ENCODE measurements at places on chromosomes 13 and 19.

- DNase-seq: no peak
These were observed 1.3 kb upstream of the RSPH6A start for GRCh38 chr19:45816236-45817009.

GRCh38 chr13:102472650-102473049 is 70.8 kb upstream of the FGF14 start:
- no peak for DNase-seq

GRCh38 chr13:36163286-36163685 is 32.1 kb upstream of the DCLK1 start:
- DNase-seq: no peak

- no peak for DNase-seq
These were observed 30.7 kb upstream of the RFXAP start for GRCh38 chr13:36788276-36788675.

- no peak for DNase-seq
These were observed 5.0 kb downstream of the LILRB2 start for GRCh38 chr19:54275951-54276350.

DNA sequence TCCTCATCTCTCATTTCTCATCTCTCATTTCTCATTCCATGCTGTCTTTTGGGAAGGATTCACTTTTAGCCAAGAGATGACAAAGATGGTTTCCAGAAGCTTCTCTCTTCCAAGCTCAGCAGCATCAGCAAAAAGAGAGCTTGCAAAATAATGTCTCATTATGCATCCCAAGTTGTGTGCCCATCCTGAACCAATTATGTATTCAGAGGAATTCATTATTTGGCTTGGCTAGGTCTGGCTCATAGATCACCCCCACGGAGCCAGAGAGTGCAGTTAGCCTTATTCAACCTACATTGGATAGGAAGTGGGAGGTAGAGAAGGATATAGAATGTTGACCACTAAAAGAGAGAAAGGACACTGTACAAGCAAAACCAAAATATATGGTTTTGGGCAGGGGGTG is 5.4 kb upstream of the OLFM2 start:
- no peak for DNase-seq

DNA sequence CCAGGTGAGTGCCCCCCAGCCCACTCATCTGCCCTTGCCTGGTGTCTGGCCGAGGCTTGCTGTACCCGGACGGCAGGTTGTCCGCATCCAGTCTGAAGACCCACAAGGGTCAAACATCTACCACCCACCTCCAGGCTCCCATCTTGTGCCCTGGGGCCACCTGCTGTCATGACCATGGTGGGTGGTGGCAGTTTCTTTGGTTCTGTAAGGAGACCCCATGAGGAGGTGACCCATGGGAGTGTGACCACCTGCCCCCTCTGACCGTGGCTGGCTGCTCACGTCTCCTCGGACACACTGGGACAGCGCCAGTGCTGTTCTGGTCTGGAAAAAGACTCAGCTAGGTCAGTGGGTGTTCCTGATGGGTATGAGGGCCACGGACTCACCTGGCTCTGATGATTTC is 93.9 kb downstream of the TEX29 start:
- DNase-seq: no peak

DNA sequence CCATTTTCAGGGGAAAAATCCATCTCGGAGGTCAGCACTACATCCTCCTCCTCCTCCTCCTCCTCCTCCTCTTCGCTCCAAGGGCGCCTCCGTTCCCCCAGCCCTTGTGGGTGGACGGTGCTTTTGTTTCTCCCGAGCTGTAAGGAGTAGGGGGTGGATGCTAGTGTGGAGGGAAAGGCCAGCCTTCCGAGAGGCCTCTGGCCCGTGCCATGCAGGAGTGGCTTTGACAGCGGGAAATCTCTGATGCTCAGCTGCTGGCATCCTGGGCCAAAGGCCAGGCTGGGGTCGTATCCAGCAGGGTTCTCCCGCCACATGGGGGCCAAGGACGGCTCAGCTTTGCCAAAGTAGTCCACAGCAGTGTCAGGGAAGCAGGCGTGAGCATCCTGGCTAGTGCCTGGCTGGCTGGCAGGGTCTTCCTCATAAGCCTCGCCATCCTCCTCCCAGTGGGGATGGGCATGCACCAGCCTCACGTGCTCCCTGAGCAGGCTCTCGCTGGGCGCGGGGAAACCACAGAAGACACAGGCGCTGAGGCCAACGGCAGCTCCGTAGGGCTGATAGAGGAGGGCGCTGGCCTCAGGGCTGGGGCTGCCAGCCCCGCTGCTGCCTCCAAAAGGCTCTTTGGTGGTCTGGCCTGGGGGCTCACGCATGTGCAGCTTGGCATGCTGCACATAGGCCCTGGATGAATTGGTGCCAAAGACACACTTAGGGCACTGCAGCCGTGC is 10.5 kb downstream of the WIZ start:
- no peak for DNase-seq

DNA sequence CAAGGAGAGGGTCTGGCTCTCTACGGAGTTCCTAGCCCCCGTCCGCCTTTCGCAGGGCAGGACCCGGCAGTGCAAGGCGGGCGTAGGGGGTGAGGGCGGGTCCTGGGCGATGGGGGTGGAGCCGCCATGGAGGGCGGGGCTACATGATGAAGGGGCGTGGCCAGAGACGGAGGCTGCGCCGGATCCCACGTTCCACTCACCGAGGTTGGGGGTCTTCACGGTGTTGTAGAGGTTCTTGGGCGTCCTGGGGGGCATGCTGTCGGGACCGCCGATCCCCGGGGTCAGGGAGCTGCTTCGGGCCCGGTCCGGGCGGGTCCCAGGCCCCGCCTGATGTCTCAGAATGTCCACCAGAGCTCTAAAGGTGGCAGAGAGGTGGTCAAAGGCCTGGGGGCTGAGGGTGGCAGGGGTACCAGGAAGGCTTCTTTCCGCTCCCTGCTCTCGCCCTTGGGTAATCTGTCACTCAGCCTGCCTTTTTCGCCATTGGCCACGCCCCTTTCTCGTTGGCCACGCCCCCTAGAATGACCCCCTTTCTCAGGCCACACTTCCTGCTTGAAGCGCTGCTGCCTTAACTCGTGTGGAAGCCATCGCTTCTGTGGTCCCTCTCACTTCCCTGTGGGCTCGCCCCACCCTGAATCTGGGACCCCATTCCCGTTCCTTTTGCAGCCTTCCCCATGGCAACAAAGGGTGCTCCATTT is 2.5 kb downstream of the SHISA7 start:
- DNase-seq: no peak

- no peak for DNase-seq
These were observed 289.2 kb downstream of the FGF9 start for GRCh38 chr13:21960108-21960507.

DNA sequence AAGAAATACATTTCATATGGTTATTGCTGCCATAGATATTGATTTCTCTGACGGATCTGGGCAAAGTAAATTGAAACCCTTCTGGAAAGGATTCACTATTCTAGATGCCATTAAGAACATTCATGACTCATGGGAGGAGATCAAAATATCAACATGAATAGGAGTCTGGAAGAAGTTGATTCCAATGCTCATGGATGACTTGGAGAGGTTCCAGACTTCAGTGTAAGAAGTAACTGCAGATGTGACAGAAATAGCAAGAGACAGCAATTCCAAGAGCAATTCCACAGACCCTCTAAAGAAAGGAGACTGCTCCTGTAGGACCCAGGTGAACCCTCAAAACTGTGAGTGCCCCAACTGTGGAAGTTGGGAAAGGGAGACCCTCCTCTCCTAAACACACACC is 30.9 kb upstream of the KCTD12 start:
- DNase-seq: no peak

GRCh38 chr13:87666831-87667230 is 4.3 kb upstream of the SLITRK5 start:
- DNase-seq: no peak

DNA sequence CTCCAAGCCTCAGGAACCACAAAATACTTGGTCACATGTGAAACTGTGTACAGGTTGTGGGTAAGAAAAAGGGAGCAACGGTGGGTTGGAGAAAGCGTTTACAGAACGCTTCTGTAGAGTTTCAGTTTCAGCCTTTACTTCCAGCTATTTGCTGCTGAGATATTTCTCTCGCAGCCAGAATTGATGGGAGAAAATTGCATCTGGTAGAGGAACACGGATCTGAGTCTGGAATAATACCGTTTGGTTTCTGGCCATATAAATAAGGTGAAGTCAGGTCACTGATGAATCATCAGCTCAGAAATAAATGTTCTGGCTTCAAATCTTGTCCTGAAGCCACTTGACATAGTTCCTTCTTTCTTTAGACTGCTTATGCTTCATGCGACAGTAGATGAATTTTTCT is 20.3 kb upstream of the RFC3 start:
- no peak for DNase-seq

- no peak for DNase-seq
These were observed 322.7 kb downstream of the SUCLA2 start for GRCh38 chr13:47678201-47678968.

- DNase-seq: no peak
These were observed 46.8 kb upstream of the ZNF726 start for GRCh38 chr19:23867895-23868294.

GRCh38 chr19:8093740-8094139 is 41.2 kb downstream of the CCL25 start:
- no peak for DNase-seq

DNA sequence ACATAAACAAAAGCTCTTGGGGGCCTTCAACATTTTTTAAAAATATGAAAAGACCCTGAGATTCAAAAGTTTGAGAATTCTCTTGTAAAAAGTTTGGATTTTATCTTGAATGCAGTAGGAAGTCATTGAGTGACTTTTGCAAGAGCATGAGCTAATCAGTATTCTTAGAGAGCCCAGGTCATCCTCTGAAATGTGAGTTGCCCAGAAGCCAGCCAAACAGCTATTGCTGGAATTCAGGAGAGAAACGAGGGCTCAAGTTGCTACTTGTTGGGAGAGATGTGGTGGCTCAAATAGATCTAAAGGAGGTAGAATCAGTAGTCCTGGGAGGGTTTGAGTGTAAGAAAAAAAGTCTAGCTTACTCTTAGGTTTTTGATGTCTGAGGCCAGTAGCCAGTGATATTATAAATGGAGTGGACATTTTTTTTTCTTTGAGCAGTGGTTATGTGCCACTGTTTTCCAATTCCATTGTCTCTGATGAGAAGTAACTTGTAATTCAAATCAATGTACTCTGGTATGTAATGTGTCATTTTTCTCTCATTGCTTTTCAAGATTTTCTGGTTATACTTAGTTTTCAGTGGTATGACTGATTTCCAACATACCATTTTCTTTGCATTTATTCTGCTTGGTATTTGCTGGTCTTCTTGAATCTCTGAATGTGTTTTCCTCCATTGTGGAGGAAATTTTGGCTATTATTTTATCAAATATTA is 30.7 kb downstream of the LMO7 start:
- DNase-seq: no peak

GRCh38 chr13:40028446-40028845 is 373.0 kb downstream of the COG6 start:
- no peak for DNase-seq

- no peak for DNase-seq
These were observed 1215.7 kb upstream of the SLC10A2 start for GRCh38 chr13:104281910-104282309.

DNA sequence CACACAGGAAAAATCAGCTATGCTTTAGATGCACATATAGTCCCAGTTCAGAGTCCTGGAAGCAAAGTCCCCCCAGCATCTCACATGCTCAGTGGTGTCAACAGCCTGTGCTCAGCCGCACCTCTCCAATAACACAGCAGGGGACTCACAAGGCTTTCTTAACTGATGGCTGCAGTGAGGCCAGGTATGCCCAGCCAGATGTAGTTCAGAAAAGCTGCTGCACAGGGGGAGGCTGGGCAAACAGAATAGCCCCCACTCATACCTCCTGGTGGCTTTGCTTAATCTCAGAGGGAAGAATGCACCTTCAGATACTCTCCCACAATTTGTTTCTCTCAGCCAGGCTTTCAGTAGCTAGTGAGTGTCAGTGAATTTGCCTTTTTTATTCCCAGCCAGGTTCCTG is 33.4 kb downstream of the FAM124A start:
- DNase-seq: no peak

DNA sequence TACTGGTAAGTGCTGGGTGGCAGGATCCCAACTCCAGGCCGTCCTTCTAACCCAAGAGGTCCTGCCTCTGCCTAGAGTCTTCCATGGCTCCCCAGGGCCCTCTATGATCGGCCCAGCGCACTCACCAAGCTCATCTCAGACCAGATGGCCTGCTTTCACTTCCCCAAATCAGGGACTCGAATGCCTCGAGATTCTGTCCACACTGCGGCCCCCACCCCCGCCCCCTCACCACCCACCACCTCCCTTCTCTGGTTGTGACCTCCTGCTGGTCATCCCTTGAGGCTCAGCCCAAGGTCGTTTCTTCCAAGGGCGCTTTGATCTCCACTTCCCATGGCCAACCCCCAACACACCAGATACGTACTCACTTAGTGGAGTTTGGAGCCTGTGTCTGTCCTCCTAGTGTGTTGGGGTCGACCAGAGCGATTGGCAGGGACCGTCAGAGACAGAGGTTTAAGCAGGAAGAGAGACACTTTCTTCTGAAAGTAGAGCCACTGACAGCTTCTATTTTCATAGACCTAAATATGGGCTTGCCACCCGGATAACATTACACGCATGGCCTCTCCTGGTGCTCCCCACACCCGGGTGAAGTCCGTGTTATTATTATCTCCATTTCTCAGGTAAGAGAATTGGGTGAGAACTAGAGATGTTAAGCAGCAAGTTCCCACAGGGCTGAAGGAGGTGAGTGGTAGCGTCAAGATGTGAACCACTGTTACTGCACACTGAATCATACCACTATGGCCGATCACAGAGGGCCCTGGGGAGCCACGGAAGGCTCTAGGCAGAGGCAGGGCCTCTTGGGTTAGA is at the start of gene FCER2:
FCER2 (minus strand) TSS at position 478 of the 804 bp plus-strand sequence. CDS start 2,371 bp downstream, outside the sequence.
- DNase-seq: no peak

DNA sequence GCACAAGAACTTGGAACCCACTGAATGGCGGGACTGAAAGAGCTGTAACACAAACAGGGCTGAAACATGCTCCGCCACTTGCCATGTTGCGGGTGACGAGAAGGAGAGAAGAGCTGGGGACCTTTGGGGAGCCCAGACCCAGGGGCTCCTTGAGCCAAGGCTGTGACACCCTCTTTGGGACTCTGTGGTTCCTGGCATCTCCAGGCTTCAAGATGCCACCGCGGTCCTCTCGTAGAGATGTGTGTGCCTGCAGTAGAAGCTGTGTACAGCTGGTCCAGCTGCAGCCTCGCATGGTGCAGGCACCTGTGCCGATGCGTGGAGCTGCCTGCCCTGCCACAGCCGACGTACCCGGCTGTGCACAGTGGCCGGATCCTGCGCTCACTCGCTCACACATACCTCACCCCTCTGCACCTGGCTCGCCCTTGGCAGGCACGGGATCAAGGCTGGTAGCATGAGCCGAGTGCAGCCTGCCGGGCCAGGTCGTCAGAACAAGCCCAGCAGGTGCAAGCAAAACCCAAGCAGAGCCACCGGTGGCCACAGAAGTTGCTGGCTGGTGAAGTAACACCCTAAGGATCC is 1385.8 kb downstream of the PCDH9 start:
- DNase-seq: no peak

DNA sequence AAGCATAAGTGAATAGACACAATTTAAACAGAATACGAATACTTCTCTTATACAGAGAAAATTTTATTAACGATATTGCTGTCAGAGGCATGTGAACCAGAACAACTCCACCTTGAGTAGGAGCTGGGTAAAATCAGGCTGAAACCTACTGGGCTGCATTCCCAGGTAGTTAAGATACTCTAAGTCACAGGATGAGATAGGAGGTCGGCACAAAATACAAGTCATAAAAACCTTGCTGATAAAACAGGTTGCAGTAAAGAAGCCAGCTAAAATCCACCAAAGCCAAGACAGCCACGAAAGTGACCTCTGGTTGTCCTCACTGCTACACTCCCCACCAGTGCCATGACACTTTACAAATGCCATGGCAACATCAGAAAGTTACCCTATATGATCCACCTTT is 49.2 kb upstream of the TRPC4 start:
- no peak for DNase-seq

GRCh38 chr13:96835546-96835945 is 158.7 kb downstream of the OXGR1 start:
- no peak for DNase-seq

GRCh38 chr13:102825921-102826706 is 19.7 kb upstream of the ERCC5 start:
- no peak for DNase-seq
